Activated CD8-positive, alpha-beta memory T cell treated with anti-CD3 and anti-CD28 coated beads for 4 hours (primary cell): ENCODE measurements at places on chromosomes 6 and 20.

GRCh38 chr6:116073765-116074440 lies 13.2 kb upstream of the FRK start:
- DNase-seq: no peak

GRCh38 chr20:59573837-59574236 lies 30.5 kb upstream of the PHACTR3 start:
- no peak for DNase-seq

- no peak for DNase-seq
Measured at GRCh38 chr6:84118191-84118590, 84.6 kb downstream of the MRAP2 start.

GRCh38 chr20:9211016-9211760 lies 142.3 kb downstream of the PLCB4 start:
- no peak for DNase-seq
